ENCODE measurements at places on chromosomes 7 and 10.

DNA sequence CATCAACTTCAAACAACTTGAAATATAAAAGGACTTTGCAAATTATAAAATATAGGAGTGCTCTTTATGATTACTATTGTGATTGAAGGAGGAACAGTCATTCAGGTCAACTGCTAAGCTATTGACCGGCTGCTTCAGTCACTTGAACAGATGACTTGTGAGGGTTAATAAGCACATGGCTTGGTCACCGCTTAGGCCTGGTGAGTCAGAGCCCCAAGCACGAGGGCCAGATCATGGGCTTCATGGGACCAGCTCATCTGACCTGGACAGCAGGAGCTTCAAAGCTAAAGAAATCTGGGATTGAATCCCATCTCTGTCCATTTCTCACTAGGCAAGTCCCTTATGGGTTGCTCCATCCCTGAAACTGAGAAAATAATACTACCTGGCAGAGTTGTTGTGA is 60.4 kb upstream of the ADO start:
- no peak for DNase-seq

GRCh38 chr7:132817949-132818348 is 241.7 kb upstream of the PLXNA4 start:
- DNase-seq: no peak

DNA sequence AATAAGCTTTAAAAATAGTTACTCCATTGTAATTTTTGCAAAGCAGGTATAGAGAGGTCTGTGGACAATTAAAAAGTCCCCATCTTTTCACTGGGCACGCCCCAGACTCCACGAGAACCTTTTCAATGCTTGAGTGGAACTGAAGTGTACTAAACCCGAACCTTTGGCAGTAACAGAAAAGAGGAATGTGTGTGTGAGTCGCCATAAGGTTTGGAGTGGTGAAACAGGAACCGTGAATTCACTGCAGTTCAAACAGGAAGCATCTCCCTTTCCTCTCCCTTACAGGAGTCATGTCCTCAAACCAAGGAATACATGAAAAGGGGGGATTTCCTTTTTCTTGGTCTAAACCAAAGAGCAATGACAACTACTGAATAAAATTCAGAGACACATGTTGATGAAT is 23.2 kb downstream of the NDUFB2 start:
- no peak for DNase-seq

GRCh38 chr10:15877836-15878576 is 17.7 kb upstream of the MINDY3 start:
- no peak for DNase-seq

DNA sequence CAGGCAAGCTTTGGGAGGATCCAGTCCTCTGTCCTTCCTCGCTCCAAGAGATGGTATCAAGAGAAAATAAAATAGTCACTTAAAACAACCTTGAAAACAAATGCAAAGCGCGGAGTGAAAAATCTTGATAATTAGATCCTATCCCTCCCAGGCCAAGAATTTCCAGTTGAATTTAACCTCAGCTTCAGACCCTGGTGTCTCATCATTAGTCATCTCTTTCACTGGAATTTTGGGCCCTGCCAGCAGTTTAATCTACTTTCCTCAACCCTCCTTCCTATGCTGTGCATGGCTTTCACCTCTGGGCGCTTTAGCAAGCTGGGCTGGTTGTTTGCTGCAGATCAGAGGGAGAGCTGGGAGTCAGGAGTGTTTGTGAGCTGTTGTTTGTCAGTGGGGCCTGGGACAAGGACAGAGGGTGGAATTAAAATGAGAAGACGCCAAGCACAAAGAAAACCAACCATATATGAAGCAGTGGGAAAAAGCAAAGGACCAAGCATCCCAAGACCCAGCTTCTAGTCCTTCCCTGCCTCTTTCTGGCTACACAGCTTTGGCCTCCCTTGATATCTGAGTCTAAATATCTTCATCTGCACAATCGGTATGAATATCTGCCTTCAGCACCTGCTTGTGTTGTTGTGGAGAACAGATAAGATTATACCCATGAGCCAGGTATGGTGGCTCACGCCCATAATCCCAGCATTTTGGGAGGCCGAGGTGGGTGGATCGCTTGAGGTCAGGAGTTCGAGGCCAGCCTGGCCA is 13.5 kb downstream of the MYOF start:
- DNase-seq: no peak

DNA sequence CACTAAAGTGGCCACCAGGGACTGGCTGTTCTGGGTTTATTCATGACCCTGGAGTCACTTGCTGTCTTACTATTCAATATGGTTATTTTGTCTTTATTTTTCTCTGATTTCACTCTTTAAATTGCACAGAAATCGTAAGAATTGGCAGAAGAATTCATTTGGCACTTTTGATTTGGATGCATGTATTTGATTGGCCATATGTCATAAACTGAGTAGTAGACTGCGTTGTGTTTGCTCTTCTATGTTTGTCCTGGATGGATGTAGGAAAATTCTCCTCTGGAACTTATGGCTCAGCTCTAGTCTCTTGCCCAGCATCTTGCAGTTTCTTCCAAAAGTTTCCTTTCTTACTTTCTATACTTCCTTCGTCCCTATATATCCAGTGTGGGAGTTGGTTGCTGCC is 452.7 kb downstream of the GATA3 start:
- no peak for DNase-seq

DNA sequence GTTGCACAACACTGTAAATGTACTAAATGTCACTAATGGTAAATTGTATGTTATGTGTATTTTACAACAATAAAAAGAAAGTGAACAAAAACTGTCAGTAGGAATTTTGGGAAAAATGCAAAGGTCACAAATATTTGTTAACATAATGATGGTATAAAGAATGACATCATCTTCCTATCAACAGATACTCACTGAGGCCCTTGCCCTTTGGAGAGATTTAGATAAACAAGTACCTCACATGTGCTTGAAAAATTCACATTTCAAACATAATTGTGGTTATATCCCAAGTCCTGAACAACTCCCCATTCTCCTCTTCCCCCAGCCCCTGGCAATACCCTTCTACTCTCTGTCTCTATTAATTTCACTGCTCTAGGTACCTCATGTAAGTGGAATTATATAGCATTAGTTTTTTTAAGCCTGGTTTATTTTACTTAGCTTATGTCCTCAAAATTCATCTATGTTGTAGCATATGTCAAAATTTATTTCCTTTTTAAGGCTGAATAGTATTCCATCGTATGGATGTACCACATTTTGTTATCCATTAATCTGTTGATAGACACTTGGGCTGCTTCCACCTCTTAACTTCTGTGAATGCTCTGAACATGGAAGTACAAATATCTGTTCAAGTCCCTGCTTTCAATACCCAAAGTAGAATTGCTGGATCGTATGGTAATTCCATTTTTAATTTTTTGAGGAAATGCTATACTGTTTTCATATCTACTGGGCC is 90.5 kb downstream of the WIPF3 start:
- no peak for DNase-seq

- no peak for DNase-seq
Observed at GRCh38 chr10:33120700-33121099, 162.7 kb upstream of the ITGB1 start.

DNA sequence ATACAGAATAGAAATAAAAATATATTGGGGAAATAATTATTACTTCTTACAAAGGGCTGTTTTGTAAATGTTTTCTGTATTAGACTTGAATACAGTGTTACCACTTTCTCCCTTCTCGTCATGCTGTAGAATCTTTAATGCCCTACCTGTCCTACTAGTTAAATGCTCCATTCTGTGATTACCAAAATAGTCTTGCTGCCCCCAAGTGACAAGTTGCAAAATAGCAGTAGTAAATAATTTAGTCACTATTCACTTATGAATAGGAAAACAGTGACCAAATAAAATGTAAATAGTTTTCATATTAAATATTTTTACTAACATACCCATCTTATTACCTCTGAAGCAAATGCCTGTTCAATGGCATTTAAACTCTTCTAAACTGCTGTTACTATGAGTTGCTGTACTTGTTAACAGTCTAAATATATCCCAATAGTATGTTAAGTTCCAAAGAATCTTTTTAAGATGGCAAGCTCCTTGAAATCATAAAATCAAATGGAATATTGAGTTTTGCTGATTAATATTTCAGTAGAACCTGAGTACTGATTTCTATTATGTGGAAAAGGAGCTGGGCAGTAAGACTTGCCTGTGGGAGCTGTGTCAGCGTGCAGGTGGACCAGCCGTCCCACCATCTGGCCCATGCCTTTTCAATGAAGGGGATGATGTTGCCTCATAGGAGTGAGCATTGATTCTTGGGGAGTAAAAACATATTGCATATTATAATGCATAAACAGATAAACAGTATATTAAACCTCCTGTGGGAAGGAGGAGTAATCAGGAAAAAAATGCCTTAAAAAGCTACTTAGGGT is 18.1 kb upstream of the OIT3 start:
- no peak for DNase-seq

GRCh38 chr10:104099269-104099668 is 13.6 kb upstream of the COL17A1 start:
- no peak for DNase-seq

GRCh38 chr10:116646502-116646901 is 25.7 kb downstream of the PNLIPRP2 start:
- no peak for DNase-seq

GRCh38 chr10:60406182-60406581 is 16.5 kb upstream of the ANK3 start:
- no peak for DNase-seq

- DNase-seq: no peak
Observed at GRCh38 chr10:78763651-78764395, 304.9 kb upstream of the ZMIZ1 start.

- DNase-seq: no peak
Observed at GRCh38 chr7:106788637-106789036, 76.4 kb upstream of the PIK3CG start.

DNA sequence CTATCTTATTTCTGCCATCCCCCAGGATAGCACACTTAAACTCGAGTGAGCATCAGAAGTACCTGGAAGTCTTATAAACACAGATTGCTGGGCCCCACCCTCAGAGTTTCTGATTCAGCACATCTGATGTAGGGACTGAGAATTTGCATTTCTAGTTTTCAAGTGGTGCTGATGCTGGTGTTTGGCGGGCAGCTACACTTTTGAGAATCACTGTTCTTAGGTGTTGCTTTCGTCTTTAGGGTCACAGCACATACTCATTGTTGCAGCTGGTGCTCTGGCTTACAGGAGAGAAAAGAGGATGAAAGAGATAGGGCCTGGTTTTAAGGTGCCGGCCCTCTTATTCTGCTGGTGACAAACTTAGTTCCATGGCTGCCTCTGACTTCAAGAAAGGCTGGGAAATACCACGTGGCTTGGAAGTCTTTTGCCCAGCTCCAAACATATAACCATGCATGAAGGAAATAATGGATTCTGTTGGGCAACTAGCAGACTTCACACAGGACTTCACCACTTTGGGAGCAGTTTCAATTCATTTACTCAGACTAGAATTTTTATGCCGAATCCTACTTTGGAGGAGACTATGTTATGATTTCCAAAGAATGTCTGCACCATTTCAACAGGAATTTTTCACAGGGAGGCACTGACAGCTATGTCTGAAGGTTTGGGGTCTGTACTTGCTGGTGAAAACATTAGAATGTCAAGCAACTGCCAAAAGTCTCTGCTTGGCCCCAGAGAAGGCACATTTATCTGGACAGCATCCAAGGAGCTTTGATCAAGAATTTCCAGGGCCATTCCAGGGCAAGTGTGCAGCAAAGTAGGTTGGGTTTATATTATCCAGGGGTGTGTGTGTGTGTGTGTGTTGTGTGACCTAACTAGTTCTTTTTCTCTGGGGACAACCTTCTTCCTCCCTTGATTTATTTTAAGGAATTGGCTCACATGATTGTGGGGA is 6.9 kb upstream of the MINDY4 start:
- DNase-seq: no peak

DNA sequence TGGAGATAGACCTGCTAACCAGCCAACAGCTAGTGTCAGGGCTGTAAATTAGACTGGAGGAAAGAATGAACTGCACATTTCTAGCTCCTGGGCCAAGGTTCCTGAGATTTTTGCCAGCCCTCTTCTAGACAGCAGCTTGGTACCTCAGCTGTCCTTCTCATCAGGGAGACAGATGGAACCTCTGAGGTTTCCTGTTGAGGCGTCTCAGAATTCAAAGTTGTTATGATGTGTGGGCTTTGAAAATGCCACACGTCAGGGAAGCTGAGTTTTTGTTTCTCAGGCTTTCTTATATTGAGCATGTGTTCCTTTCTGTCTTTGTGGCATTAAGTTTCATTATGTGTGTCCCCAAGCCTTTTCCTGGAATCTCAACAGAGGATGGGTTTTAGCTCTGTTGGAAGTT is 736.6 kb downstream of the AUTS2 start:
- no peak for DNase-seq

- DNase-seq: no peak
Observed at GRCh38 chr7:144027070-144027469, 21.7 kb upstream of the OR2A5 start.

- DNase-seq: no peak
Observed at GRCh38 chr7:30971840-30972563, 8.2 kb downstream of the GHRHR start.

GRCh38 chr10:117616179-117616578 is 73.6 kb downstream of the EMX2 start:
- DNase-seq: no peak

DNA sequence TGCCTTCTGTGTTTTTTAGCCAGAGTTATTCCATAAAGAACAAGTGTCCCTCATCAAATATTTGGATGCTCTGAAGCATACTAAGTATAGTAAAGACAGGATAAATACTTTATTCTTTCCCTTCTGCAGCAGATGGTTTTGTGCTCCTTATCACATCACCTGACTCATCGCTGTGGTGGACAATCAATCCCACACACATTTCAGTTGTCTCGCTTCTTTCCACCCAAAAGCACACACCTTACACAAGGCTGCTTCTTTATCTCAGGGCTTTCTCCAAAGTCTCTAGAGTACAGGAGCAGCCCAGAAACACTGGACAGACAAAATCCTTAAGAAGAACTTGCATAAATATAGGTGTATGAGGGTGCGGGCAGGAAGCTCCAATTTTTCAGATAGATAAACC is 43.4 kb downstream of the IGF2BP3 start:
- no peak for DNase-seq

- no peak for DNase-seq
Observed at GRCh38 chr10:15548331-15548730, 171.4 kb downstream of the ITGA8 start.

- DNase-seq: no peak
Observed at GRCh38 chr7:139702313-139702731, 75.5 kb downstream of the HIPK2 start.

DNA sequence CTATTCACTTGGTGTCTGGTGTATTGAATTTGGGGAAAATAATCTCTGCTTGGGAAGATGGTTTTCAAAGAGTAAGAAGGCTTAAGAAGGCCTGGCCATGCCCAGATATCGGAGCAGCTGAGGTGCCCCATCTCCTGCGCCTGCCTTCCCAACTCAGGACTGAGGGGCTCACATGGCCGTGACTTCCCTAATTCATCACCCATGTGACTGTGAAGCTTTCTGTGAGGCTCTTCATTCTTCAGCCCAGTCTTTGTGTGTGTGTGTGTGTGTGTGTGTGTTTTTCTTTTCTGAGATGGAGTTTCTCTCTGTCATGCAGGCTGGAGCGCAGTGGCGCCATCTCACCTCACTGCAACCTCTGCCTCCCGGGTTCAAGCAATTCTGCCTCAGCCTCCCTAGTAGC is 53.2 kb downstream of the PROSER2 start:
- no peak for DNase-seq

- no peak for DNase-seq
Observed at GRCh38 chr7:144459635-144460034, 56.1 kb upstream of the NOBOX start.

- DNase-seq: no peak
Observed at GRCh38 chr7:37732888-37733287, 49.3 kb downstream of the GPR141 start.
